ENCODE measurements at places on chromosomes 2 and 18. TPM values are rescaled to one million over a fixed set of nuclear protein-coding genes. Genes with fewer than 3 reads are reported as not detected.

DNA sequence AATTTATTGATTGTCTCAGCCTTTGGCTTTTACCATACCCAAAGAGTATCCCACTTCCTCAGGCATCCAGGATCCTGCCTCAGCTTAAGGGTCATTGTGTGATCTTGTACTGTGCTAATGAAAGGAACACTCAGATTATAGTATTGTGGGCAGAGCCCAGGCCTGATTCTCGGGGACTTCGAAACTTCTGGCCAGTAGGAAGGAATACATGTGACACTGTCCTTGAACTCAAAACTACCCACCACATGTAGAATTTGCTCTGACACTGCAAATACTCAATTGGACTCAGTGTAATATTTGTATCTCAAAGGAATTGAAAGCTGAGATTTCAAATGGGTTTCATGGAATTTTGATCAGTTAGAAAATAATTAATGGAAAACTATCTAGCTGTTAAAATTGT is 15.9 kb downstream of the DIS3L2 start:
- DNase-seq = no peak
- no peaks in the 10 kb centered on the region for H3K27me3 ChIP-seq
- no peak overlapping the region for H3K4me3 ChIP-seq
- H3K4me1 ChIP-seq = peaks cover 26% of the 10 kb centered on the region
- no peak overlapping the region for H3K27ac ChIP-seq

AMER3 gene
- total RNA-seq = not detected

DNA sequence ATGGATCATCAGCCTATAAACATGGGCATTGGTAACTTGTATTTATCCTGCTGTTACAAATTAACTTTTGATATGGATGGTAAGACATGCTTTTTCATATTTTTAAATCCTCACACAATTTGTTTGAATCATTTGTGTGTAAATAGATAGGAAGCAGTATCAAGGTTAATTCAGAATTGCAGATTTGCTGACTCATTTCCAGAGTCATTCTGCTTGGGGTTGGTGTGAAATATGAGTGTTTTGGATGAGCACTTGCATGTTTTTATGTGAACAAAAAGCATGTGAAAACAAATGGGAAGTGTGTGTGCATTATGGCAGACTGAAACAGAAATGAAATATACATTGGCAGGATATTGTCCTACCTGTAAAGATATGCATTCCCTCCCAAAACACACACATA is 11.8 kb downstream of the CCDC85A start:
- DNase-seq = no peak
- H3K27ac ChIP-seq = no peak overlapping the region
- no peak overlapping the region for H3K4me3 ChIP-seq
- no peaks in the 10 kb centered on the region for H3K4me1 ChIP-seq
- no peaks in the 10 kb centered on the region for H3K36me3 ChIP-seq

- H3K36me3 ChIP-seq = no peaks in the 10 kb centered on the region
- H3K4me3 ChIP-seq = peak within 1 kb of the TSS; percentile 96
- DNase-seq = peak; percentile 54
- peaks cover 19% of the 10 kb centered on the region for H3K4me1 ChIP-seq
- peak within 1 kb of the TSS; percentile 96 for H3K27ac ChIP-seq
- H3K27me3 ChIP-seq = no peaks in the 10 kb centered on the region
Measured at GRCh38 chr2:160493227-160494028, at the start of gene RBMS1. Gene RBMS1 (minus strand): TSS chr2:160493807. CDS start chr2:160493363, 444 bp downstream.

DNA sequence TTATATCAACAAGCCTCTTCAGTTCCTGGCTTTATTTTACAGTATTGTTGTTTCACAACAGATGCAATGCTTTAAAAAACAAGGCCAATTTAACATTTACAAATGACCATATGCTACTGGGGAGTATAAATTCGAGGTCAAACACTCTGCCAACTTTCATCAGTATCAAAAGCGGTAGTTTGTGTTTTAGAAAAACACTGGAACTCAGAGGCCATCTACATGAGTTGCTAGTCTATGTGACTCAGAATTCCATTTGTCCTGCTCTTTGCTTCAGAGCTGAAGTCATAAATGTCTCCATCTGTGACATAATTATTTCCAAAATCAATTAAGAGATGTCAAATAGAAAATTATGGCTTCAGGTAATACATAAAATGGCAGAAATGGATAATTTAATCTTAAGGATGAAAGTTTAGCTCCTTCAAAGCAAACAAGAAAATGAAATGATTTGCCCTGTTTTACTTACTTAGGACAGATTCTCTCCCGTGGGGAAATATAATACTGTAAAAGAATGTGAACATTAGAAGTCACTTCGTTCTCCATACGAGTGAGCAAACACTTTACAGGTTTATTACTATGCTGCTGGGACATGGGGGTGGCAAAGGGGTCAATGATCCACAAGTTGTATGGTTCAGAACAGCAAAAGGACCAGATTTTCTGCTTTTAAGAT is 3.7 kb downstream of the MEX3C start:
- H3K27me3 ChIP-seq = no peaks in the 10 kb centered on the region
- peak overlapping the region; percentile 15 for H3K27ac ChIP-seq
- DNase-seq = no peak
- no peak overlapping the region for H3K4me3 ChIP-seq
- H3K36me3 ChIP-seq = no peaks in the 10 kb centered on the region

DNA sequence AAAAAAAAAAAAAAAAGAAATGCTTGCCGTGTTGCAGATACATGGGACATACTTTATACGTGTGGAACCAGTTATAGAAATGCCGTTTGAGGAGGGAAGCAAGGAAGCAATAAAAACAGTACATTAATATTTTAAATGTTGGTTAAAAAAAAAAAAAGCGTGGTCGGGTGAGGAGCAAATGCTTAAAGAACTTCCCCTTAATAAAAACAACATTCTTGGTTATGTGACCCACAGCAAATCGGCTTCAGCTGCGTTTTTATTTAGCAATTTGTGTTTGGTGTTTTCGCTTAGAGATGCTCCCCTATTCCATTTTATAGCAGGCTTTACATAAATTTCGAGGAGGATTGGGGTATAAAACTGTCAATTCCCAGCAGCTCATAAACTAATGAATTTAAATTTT is 223.6 kb downstream of the LRRTM1 start:
- no peaks in the 10 kb centered on the region for H3K27me3 ChIP-seq
- H3K4me1 ChIP-seq = peaks cover 1% of the 10 kb centered on the region
- H3K36me3 ChIP-seq = no peaks in the 10 kb centered on the region
- no peak overlapping the region for H3K27ac ChIP-seq
- no peak for DNase-seq
